GOT3 (cell line): ENCODE measurements at places on chromosomes 2 and 18.
A peak's percentile ranks its signal among the peaks of the same experiment; 100 is the strongest.

DNA sequence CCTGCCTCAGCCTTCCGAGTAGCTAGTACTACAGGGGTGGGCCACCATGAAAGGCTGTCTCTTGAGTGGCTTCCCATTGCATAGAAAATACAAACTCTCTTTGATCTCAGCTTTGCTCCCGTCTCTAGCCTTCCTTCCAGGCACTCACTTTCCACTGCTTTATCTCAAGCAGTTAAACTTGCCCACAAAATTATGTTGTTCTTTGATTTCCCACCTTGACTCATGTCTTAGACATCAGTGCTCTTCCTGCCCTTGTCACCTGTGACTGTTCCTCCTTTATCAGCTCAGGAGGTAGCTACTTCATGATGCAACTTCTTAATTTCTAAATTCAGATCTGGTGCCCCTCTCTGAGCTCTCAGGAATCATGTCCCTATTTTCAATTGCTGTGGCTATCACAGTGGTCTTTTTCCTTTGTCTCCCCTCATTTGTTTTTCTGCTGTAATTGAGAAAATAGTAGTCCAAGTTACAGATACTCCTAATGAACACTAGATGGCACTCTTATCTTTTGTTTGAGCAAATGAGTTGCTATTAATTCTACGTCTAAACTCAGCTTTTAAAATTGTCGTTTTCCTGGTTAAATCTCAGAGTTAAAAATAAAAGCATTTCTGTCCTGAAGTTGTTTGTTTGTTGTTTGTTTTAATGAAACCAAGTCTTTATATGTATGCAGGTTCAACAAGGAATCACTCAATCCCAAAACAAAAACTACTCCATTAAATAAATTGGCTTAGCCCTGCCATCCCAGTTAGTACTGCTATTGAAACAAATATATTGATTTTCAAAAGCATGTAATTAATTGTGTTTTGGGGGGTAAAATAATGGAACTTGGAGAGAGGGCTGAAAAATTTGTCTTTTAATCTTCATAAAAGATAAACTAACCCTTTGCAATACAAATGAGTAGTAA, 46.9 kb upstream of the GREB1L start:
- DNase-seq: no peak

- DNase-seq: peak; percentile 27
Observed at GRCh38 chr2:69298261-69298660, 88.8 kb downstream of the GFPT1 start.

DNA sequence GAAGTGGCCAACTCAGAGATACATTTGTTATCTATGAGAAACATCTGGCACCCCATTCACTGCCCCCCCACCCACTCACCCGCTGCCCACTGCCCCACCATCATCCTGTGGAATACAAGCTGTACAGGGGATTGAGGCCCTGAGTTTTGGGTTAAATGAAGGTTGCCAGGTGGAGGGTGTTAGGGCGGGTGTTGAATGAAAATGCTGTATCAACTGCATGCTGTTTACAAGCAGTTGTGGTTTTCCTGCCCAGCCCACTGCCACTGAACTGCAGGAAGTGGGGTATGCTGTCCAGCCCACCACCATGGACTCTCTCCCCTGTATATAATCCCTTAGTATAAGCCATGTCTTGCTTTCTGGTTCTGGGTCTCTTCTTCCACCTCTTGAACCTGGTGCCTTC, 481.9 kb downstream of the METTL4 start:
- DNase-seq: no peak

GRCh38 chr18:55794288-55795052, 206.5 kb upstream of the TCF4 start:
- DNase-seq: no peak

GRCh38 chr2:235733761-235734160, 239.9 kb downstream of the AGAP1 start:
- DNase-seq: no peak

- no peak for DNase-seq
Observed at GRCh38 chr2:174764280-174765255, at the start of gene CHRNA1. Gene CHRNA1 (minus strand): TSS chr2:174764472. CDS start chr2:174764394, 78 bp downstream.

- DNase-seq: no peak
Observed at GRCh38 chr2:222136106-222136630, 162.6 kb downstream of the PAX3 start.

- DNase-seq: no peak
Observed at GRCh38 chr18:33128581-33128980, 311.9 kb downstream of the CCDC178 start.

- no peak for DNase-seq
Observed at GRCh38 chr2:86249579-86250391, 50.5 kb downstream of the MRPL35 start.

DNA sequence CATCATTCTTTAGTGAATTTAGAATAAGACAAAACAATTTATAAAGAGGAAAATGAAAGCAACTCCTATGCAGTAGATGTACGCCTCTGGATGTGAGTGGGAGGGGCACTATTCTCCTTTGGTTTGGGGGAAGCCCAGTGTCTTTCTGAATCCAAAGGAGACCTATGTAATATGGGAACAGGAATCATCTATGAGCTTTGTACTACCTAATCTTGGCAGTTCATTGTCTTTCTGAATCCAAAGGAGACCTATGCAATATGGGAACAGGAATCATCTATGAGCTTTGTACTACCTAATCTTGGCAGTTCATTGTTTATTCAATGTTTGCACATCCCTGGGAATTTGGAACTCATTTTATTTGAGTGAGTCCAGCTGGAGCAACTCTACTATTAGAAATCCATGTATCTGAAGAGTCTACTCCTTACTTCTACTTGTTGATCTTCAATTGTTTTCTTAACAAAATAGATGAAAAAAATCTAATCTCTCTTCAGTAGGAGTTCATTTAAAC, 401.1 kb upstream of the LRATD1 start:
- DNase-seq: no peak

DNA sequence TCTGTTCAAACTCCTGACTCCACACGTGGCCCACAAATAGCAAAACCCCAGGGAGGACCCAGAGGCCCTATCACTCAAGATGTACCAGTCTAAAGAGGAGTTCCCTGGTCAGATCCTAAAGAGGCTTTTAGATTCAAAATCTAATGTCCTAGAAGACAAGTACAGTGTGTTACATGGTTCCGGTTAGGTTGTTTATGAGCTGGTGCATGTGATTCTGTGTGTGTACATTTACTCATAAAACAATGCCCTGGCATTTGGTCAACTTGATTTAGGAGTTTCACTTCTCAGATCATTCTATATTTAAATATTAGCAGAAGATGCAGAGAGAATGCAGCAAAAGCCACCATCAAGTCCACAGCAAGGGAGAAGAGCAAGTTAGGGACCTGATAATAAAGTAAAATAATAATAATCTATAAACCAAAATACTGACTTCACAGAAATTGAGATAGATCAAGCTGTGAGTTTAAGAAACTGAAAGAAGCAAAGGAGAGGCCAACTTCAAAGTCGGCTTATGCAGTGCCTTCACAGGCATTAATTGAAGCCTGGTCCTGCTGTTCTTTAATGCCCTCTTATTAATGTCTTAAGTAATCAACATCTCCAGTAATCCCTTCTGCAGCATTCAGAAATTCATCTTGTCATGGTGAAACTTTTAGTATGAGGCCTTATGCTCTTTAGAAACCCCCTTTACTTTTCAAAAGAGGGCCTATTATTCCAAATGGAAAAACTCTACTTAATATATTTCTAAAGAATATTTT, 4.2 kb upstream of the AP1S3 start:
- DNase-seq: no peak

- no peak for DNase-seq
Observed at GRCh38 chr2:23445450-23445868, 60.5 kb downstream of the KLHL29 start.

GRCh38 chr2:69572641-69573040, 70.9 kb downstream of the AAK1 start:
- DNase-seq: peak; percentile 5

DNA sequence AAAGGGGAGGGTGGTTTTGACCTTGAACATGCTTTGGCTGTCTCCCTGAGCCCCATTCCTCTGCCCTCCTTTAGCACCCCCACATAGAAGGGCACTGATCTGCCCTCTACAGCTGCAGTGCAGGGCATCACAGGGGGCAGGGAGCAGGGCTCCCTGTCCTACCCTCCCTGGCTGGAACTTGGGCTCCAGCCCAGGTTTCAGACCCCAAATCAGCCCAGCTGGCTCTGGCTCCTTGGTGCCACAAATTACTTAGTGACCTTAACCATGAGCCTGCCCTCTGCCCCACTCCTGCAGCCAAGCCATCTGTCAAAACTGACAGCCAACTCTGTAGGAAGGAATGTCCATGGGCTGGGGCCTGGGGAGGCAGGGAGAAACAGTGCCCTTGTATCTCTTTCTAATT, 105.6 kb downstream of the MAPK4 start:
- DNase-seq: no peak

DNA sequence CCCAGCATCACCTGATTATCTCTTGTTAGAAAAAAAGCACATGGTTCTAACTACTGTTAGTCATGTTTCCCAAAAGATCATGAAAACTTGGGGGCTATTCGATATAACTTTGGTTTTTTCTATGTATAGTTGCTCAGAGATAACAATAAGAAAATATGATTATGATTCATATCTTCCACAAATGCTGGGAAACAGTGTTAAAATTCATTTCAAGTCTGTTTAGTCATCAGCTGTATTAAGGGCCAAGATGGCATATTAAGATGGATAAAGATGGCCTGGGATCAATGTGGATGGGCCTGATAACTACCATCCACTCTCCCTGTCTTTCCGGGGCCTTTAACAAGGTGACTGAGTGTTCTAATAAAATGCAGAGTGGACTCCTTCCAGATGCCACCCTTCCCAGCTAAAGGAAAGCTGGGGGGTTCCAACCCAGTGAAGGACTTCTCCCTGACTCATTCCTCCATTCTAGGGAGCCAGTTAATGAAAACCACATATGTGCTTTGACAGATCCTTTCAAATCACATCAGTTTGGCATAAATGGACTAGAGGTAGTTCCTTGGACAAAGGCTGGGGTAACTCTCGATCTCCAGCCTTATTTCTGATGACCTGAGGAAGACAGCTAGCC, 221.6 kb downstream of the VAPA start:
- no peak for DNase-seq

DNA sequence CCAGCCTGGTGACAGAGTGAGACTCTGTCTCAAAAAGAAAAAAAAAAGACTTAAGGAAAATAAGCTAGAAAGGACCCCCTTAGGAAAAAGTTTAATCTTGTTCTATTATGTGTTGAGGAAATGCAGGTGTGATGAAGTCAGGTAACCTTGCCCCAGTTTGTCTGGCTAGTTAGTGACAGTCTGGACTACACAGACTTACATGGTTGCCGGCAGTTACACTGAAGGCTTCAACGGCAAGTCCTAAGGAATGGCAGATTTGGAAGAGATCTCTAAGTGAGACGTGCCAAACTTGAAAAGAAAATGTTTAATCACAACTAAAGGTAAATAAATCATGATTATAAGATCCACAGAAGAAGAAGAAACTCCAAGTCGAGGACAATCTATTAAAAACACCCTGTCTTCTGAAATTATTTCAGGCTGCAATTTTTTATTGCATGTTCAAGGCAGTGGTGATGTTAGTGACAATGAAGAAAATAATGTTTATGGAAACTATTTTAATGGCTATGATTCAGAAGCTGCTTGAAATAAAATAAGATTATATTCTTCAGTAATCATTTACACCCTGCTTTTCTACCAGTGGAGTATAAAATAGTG, 84.2 kb downstream of the TTC27 start:
- no peak for DNase-seq

DNA sequence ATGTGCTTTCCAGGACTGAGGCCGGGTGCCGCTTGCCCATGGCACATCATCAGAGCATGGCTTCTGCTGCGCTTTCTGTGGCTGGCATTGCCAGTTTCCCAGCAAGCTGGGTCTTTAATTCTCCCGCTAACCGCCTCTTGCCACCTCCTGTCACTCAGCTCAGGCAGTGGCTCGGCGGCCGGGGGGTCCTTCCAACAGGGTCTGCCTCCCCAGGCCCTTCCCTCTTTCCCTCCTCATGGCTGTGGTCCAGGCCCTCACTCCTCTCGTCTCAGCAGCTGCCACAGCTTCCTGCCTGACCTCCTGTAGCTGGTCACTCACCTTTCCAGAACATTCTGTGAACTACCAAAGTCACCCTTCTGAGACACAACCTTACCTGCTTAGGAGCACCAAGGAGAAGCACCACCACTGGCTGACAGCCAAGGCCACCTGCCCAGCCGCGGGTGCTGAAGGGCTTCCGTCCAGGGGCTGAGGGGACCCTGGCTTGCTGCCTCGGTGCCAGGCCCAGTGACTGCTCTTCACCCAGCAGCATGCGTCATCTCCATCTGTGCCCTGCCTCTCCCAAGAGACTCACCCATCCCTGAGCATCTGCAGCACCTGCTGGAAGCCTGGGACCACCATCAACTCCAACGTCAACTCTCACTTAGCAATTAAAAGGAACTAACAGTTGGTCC, 22.6 kb downstream of the CHMP1B start:
- no peak for DNase-seq

- no peak for DNase-seq
Observed at GRCh38 chr2:227597036-227597435, 1.7 kb upstream of the SCYGR2 start.

DNA sequence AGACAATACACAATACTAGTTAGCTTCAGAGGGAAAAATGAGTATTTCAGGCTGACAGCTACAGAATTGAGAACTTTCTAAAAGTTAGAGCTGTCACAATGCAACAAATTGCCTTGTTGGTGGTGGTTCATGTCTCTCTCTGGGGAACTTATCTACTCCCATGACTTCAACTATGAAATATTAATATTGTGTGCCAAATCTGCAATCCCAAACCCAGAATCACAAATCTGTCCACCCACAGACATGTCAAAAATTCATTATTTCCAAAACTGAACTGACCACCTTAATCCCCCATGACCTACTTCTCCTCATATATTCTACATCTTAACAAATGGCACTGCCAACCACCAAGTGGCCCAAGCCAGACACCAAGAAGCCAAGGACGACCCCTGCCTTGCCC, 143.5 kb downstream of the TCF4 start:
- no peak for DNase-seq

DNA sequence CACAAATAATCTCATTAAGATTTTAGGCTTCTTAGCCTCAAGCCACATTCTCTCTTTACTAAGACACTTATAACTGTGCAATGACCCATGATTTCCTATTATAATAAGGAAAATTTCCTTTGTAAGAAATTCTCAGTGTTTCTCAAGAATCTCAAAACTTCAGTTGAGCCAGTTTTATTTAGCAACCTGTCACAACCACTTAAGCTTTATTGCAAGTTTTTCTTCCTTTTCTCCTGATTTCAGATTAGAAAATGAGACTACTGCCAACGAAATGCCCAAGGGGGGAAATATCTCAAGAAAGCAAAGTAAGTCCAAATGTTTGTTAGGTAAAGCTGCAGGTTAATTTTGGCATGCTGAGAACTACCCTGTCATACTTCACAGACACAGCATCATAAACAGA, 178.5 kb downstream of the THADA start:
- DNase-seq: no peak

DNA sequence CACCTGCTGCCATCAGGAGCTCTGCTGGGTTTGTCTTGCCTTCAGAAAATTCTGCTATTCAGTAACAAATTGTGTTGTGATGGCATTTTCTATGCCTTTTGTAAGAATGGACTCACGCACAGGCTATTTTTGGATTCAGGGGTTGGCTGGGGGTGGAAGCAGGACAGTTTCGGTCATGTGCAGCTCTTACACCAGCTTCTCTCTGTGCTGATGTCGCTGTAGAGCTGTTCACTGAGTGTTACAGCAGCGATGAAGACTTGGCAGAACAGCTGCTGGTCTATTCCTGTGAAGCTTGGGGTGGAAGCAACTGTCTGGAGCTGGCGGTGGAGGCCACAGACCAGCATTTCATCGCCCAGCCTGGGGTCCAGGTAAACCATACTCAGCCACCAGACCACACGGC, 49.2 kb downstream of the TRPM8 start:
- DNase-seq: no peak
